Cerebellum (tissue), 4 donors: ENCODE measurements at places on chromosomes 4 and X. TPM values are rescaled to one million over a fixed set of nuclear protein-coding genes. Genes with fewer than 3 reads are reported as not detected.

ITGB1BP2 gene
- total RNA-seq, result 3.0 TPM

SUPT20HL1 gene
- total RNA-seq, result not detected

MAGEA9B gene
- total RNA-seq, result not detected

AREG gene
- total RNA-seq, result not detected

SUPT20HL2 gene
- total RNA-seq, result not detected

SPARCL1 gene
- 83.3 TPM for total RNA-seq

CXCL9 gene
- not detected for total RNA-seq

JCHAIN gene
- total RNA-seq, result 3.6 TPM

TMEM31 gene
- total RNA-seq, result not detected

USP17L10 gene
- not detected for total RNA-seq

CCKAR gene
- total RNA-seq, result not detected

PCDH10 gene
- 29.9 TPM for total RNA-seq

XAGE1B gene
- not detected for total RNA-seq

KLKB1 gene
- total RNA-seq, result 0.45 TPM

DMRTC1 gene
- not detected for total RNA-seq

SLC49A3 gene
- total RNA-seq, result 0.36 TPM

TLR6 gene
- total RNA-seq, result 3.0 TPM
